ENCODE measurements at places on chromosomes 7 and 10. TPM values are rescaled to one million over a fixed set of nuclear protein-coding genes. Genes with fewer than 3 reads are reported as not detected.

DNA sequence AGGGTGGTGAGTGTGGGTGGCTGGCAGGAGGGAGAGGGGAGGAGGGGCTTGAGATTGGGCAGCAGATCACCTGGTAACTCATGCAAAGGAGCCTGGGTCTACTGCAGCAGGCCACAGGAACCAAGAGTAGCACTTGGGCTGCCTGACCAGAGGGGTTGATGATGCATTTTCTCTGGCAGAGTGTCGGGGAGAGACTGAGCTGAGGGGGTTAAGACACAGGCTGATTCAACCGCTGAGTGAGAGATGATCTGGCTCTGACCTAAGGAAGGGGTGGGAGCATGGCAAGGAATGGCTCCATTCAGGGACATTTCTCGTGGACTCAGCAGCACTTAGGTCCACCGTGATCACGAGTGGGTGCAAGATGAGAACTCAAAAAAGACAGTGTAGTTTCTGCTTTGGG is 115.5 kb upstream of the STK17A start:
- no peaks in the 10 kb centered on the region for H3K4me1 ChIP-seq
- no peak overlapping the region for H3K4me3 ChIP-seq
- H3K36me3 ChIP-seq, result no peaks in the 10 kb centered on the region
- no peaks in the 10 kb centered on the region for H3K27me3 ChIP-seq

DNA sequence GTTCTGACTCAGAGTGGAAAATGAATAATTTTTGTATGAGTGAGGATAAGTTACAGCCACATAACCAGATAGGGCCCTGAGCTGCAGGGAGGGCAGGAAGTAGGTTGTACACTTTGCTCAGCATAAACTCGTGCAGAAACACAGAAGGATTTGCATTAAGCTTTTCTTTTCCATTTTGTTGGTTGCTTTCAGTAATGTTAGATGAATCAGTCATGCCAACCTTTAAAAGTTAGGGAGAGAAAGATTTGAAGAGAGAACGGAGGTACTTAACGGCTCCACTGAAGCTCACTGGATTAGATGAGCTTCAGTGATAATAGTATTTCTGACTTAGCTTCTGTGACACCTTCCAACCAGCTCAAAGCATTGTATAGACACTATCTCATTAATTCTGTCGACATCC is 348.1 kb downstream of the GATA3 start:
- H3K27ac ChIP-seq, result no peak overlapping the region
- peaks cover 14% of the 10 kb centered on the region for H3K4me1 ChIP-seq
- no peak overlapping the region for H3K4me3 ChIP-seq
- no peaks in the 10 kb centered on the region for H3K36me3 ChIP-seq
- no peaks in the 10 kb centered on the region for H3K27me3 ChIP-seq

- DNase-seq, result no peak
- H3K27ac ChIP-seq, result no peak overlapping the region
- no peak overlapping the region for H3K4me3 ChIP-seq
- H3K27me3 ChIP-seq, result no peaks in the 10 kb centered on the region
- peaks cover 29% of the 10 kb centered on the region for H3K36me3 ChIP-seq
Measured at GRCh38 chr7:75977743-75978142, 16.7 kb downstream of the TMEM120A start.

DNA sequence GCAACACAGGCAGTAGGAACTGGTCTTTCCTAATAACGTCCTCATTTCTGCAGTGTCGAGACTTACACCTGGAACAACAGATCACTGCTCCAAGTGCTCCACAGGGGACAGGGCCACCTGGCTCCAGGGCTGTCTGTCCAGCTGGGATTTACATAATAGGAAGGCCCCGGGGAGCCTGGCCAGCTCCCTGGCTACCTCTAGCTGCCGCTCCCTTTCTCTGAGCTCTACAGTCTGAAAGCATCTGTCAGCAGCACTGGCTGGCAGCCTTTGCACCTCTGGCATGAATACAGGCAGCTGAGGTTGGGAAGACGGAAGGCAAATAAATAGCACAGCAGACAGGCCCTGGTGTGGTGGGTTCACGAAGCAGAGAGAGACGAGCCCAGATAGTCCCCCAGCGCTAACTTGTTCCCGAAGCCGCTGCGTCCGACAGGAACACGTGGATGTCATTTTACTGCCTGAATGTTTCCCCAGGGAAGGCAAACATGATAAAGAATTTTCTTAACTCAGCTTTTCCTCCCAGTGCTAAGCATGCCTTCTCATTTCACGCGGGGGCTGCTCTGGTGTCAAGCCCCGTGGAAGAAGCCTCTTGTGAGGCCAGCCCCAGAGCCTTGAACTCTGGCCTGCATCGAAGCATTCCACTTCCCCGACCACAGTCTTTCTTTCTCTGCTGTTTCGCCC is 105.4 kb downstream of the ITIH5 start:
- no peaks in the 10 kb centered on the region for H3K27me3 ChIP-seq
- no peaks in the 10 kb centered on the region for H3K36me3 ChIP-seq
- DNase-seq, result no peak
- H3K4me1 ChIP-seq, result no peaks in the 10 kb centered on the region
- no peak overlapping the region for H3K27ac ChIP-seq
- H3K4me3 ChIP-seq, result no peak overlapping the region

DNA sequence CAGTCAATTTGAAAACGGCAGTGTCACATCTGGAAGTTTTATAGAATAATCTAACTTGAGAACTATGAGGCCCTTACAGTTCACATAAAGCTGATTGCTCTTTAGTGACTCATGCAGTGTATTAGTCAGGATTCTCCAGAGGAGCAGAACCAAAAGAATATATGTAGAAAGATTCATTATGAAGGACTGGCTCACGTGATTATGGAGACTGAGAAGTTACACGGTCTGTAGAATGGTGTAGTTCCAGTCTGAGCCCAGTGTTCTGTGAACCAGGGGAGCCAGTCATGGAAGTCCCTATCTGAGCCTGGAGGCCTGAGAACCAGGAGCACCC is 21.5 kb downstream of the RBM33 start:
- peaks cover 23% of the 10 kb centered on the region for H3K36me3 ChIP-seq
- no peak overlapping the region for H3K27ac ChIP-seq
- H3K4me3 ChIP-seq, result no peak overlapping the region
- H3K4me1 ChIP-seq, result peaks cover 10% of the 10 kb centered on the region
- no peak for DNase-seq
- no peaks in the 10 kb centered on the region for H3K27me3 ChIP-seq

DNA sequence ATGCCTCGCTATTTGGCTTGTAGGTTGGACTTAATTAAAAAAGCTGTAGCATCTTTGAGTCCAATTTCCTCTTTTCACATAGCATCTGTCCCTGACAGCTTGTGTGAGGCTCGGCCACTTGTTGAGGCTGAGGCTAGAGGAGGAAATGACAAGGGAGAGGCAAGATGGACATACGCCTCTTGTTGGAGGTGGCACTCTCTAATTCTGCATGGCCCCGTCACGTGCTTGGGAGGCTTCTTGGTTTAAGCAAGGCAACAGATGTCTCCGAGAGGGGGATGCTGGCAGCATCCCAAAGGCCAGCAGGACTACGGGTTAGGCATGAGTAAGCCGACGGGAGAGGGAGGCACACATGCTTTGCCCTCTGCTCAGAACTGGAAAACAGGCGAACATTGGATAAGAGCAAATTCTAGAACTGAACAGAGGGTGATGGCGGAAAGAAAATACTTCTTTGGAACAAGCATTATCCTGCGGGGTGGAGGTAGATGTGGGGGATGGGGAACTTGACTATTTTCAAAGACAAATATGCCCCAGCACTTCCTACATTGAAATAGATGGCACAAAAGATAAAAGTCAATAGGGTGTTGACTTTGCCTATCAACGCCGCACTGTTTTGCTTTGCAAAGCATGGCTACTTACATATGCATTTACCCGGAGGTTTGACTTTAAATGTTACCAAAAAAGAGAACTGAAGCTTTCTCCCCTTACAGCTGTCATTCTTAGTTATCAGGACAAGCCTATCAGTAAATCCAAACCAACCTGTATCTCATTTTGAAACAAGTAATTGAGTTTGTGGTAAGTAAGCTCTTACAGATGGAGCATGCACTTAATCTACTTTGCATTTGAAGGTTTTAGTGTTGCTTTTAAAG is 94.8 kb downstream of the CHN2 start:
- H3K27ac ChIP-seq, result no peak overlapping the region
- no peak overlapping the region for H3K4me3 ChIP-seq
- no peaks in the 10 kb centered on the region for H3K27me3 ChIP-seq
- no peaks in the 10 kb centered on the region for H3K36me3 ChIP-seq
- peak; percentile 39 for DNase-seq
- peaks cover 13% of the 10 kb centered on the region for H3K4me1 ChIP-seq

GRCh38 chr7:24881623-24882022 is 98.4 kb downstream of the OSBPL3 start:
- H3K4me3 ChIP-seq, result no peak overlapping the region
- H3K27ac ChIP-seq, result no peak overlapping the region
- no peaks in the 10 kb centered on the region for H3K27me3 ChIP-seq
- peaks cover 28% of the 10 kb centered on the region for H3K4me1 ChIP-seq
- DNase-seq, result no peak
- no peaks in the 10 kb centered on the region for H3K36me3 ChIP-seq

The SPDYE2B gene
- not detected for total RNA-seq

DNA sequence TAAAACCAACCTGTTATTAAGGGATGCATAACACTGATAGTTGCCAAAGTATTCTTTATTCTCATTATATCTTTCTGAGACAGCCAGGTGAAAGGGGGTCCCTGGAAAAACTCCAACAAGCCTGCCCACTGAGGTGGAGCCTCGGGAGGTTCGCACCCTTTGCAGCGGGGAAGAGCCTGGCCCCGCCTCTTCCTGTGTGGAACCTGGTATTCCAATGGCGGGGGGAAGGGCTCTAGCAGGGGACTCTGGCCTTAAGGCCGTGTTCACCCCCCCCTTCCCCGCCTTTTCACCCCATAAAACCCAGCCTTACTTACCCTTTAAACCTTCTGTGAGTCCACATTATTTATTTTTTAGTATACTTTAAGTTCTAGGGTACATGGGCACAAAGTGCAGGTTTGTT is 62.4 kb upstream of the PDK4 start:
- no peaks in the 10 kb centered on the region for H3K4me1 ChIP-seq
- no peaks in the 10 kb centered on the region for H3K36me3 ChIP-seq
- H3K27ac ChIP-seq, result no peak overlapping the region
- DNase-seq, result no peak
- no peaks in the 10 kb centered on the region for H3K27me3 ChIP-seq

The HHEX gene
- 155 TPM for total RNA-seq

DNA sequence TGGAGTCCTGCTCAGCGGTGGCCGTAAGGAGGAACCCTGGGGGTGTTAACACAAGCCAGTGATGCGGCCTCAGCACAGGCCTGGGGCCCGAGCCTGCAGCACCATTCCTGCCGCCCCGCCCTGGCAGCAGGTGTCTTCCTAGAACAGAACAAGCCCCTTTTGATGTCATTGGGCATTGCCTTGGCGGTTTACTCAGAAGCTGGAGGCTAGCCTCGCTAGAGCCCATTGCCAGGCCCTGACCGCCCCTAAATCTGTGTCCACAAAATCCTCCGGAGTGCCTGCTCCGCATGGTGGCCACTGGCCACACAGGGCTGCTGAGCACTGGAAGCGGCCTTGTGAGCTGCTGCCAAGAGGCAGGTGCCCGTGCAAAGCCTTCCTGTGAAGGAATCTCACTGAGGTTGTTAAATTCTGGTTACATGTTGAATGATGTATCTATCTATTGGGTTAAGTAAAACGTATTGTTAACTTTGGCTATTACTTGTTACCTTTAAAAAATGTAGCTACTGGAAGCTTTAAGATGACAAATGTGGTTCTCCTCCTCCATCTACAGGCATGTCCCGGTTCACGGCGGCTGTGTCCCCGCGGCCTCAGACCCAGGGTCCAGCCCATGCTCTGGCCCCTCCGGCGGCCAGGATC is 1.2 kb upstream of the INPP5A start:
- H3K36me3 ChIP-seq, result peaks cover 3% of the 10 kb centered on the region
- H3K4me1 ChIP-seq, result peaks cover 35% of the 10 kb centered on the region
- H3K27ac ChIP-seq, result peak overlapping the region; percentile 79
- no peaks in the 10 kb centered on the region for H3K27me3 ChIP-seq

The ODAD2 gene
- total RNA-seq, result not detected

The MET gene
- total RNA-seq, result 1.9 TPM

GRCh38 chr7:69708857-69709256 is 110.6 kb downstream of the AUTS2 start:
- H3K27ac ChIP-seq, result no peak overlapping the region
- no peak overlapping the region for H3K4me3 ChIP-seq
- no peaks in the 10 kb centered on the region for H3K27me3 ChIP-seq

The AMZ1 gene
- total RNA-seq, result 14.6 TPM

The TMEM178B gene
- 0.96 TPM for total RNA-seq

The MNX1 gene
- total RNA-seq, result not detected

The AGAP3 gene
- total RNA-seq, result 20.2 TPM

The CYP2C9 gene
- not detected for total RNA-seq

DNA sequence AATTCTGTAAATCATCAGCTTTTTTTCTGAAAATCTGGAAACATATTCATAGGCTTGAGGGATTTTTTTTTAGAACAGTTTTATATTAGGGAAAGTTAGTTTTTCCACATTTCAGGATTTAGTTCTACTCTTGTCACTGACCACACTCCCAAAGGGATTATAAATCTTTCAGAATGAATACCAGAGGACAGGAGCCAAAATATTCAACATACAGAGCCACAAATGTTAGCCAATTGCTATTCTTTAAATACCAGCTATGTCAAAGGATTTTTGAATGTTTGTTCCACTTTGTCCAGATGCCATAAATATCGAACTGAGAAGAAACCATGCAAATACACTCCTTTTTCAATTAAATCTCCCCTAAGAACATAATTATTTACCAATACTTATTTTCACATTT is 50.7 kb downstream of the ODAD2 start:
- no peaks in the 10 kb centered on the region for H3K4me1 ChIP-seq
- DNase-seq, result no peak
- no peaks in the 10 kb centered on the region for H3K27me3 ChIP-seq
- no peak overlapping the region for H3K4me3 ChIP-seq

The SP8 gene
- total RNA-seq, result not detected

DNA sequence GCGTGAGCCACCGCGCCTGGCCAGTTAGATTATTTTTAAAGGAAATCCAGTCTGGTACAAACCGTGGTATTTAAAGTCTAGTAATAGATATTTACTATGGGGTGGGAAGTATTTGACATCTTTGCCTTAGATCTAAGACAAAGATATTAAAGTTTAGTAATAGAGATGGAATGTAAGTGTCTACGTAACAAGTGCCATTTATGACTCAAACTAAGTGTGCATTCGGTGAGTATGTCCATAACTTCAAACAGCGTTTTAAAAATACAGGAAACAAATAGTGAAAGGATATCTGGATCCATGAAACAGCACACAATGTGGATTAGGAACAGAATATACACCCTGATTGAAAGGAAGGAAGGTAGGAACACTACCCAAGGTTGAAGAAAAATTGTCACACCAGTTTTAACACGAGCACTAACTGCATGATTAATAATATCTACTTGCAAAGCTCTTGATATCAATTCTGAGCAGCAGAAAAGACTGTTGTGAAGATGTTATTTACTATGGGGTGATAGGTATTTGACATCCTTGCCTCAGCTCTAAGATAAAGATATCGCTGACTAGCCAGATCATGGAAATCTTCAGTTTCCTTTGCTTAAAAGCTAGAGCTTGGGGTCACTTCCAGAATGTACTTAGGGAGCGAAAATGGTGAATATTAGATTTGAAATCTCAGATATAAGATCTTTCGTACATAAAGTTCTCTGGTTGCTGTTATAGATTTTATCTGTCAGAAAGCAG is 48.7 kb downstream of the EPC1 start:
- no peaks in the 10 kb centered on the region for H3K4me1 ChIP-seq
- DNase-seq, result no peak
- no peak overlapping the region for H3K4me3 ChIP-seq
- no peaks in the 10 kb centered on the region for H3K27me3 ChIP-seq
- H3K27ac ChIP-seq, result no peak overlapping the region

GRCh38 chr7:37416378-37417106 is 32.1 kb downstream of the ELMO1 start:
- H3K27me3 ChIP-seq, result no peaks in the 10 kb centered on the region
- no peak for DNase-seq
- no peak overlapping the region for H3K4me3 ChIP-seq

GRCh38 chr10:66095610-66096009 is 830.2 kb upstream of the LRRTM3 start:
- no peaks in the 10 kb centered on the region for H3K4me1 ChIP-seq
- no peak for DNase-seq
- no peak overlapping the region for H3K27ac ChIP-seq
- H3K27me3 ChIP-seq, result no peaks in the 10 kb centered on the region
- no peak overlapping the region for H3K4me3 ChIP-seq

All from B cell (primary cell).